Stimulated activated CD8-positive, alpha-beta memory T cell treated with anti-CD3 and anti-CD28 coated beads, Interleukin-15, amount 100 ng/mL, for 4 hours (primary cell): ENCODE measurements at places on chromosomes 2 and 18.

DNA sequence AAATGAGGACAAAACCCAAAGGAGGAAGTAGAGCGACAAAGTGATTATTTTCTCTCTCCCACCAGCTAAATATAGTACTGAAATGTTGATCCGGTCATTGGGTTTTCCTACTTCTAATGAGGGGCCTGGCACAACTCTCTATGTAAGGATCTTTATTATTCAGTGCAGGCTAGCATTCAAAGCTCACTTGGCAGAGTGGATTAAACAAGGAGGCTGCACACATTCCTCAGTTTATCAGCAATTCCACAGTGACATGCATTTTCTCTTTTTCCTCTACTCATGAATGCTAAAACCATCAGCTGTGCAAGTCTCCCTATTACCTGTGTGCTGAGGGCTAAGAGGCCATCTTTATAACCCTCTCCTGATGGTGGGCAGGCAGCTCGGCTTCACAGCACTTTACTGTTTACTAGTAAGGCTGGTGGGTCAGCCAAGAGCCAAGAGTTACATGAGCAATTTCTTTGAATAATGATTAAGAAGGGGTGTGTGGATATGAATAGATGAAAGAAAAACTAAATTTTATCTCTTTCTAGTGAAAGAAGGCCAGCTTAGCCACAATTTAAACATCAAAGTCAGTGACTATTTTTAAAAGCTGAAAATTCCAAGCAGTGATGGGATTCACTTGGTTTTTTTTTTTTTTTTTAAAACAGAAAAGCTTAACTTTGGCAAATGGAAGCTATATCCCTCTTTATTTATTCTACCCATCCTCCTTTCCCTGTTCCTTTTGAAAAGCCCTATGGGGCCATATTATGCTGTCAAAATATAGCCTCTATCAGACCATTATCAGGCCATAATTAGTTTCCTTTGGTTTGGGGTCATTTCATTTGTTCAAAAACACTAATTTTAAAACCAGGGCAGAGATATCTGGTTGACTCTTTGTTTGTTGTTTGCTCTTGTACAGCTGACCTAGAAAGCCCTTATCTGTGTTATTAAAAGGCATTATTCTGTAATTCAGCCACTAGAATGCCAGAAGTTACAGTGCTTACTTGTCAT is 111.0 kb downstream of the RBM43 start:
- no peak for DNase-seq

DNA sequence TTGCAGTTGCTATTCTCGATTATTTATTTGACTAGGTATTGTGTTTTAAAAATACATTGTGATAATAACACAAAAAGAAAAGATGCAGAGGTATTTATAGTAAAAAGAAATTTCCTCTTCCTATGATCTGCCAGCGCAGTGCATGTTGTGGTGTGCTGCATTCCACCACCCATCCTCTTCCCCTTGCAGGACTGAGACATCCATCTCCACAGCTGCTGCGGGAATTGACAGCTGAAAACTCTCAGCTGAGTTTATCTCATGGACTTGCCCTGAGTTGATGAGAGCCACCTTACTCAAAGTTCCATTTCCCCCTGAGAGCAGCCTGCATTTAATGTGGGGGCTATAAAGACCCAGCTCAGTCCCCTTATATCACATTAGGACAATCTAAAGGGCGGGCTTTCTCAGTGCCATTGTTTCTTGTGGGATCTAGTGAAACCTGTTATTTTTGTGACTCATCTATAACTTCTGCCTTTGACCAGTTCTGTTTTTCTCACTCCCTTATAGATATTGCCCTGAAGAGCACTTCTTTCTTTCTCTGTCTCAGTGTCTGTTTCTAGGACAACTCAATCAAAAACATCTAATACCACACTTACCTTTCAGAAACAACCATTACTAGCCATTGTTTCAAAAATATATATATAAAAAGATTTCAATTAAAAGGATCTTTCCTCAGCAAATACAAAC is 698.5 kb downstream of the NR4A2 start:
- no peak for DNase-seq

DNA sequence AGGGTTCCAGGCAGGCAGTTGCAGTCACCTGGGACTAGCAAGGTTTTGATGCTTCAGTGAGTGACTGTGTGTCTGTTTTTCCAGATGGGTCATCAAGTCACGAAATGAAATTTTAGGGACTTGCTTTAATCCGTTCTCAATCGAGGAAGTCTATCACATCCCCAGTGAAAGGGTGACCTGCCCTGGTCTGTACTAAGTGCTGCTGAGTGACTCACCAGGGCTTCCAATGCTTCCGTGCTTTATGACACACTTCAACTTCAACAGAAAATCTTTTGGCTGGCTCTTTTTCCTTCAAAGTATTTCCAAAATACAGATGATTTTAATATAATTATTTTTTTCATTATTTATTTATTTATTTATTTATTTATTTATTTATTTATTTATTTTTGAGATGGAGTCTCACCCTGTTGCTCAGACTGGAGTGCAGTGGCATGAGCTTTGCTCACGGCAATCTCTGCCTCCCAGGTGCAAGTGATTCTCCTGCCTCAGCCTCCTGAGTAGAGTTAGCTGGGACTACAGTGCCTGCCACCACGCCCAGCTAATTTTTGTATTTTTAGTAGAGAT is 18.4 kb downstream of the TFCP2L1 start:
- no peak for DNase-seq

DNA sequence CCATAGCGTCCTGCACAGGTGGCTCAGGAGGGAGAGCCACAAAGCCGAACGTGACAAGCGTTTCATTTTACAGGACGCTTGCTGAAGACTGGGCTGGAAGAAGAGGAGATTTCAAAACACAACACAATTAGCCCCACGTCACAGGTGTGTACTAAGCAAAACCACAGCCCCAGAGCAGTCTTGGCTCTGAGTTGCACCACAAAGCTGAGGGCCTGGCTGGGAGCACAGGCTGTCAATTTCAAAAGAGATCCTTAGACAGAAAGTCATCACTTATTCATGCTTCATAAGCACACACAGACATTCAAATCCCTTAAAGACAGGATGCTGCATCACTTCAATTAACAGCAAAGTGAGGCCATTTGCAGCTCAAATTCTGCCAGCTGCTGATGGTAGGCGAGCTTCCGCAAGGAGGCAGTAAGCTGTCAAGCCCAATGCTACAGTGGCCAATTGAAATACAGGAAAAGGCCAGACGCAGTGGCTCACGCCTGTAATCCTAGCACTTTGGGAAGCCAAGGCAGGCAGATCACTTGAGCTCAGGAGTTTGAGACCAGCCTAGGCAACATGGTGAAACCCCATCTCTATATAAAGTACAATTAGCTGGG is 79.6 kb downstream of the SKA1 start:
- DNase-seq: no peak

GRCh38 chr2:24285484-24286152 is 74.7 kb downstream of the ITSN2 start:
- no peak for DNase-seq

- no peak for DNase-seq
These were observed 18.4 kb upstream of the PTPRM start for GRCh38 chr18:7548721-7549120.

DNA sequence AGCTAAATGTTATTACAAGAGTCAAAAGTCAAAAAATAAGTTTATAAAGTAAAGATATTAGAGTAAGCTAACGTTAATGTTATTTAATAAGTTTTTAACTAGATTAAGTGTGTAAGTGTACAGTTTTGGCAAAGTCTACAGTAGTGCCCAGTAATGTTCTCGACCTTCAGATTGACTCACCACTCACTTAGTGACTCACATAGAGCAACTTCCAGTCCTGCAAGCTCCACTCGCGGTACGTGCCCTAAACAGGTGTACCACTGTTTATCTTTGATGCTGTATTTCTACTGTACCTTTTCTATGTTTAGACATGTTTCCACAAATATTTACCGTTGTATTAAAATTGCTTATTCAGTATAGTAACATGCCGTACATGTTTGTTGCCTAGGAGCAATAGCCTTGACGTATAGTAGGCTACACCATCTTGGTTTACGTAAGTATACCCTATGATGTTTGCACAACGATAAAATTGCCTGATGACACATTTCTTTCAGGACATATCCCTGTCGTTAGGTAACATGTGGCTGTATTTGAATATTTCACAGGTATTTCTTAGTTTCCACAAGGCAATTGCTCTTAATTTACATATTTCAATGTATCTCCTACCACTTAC is 1641.9 kb upstream of the PIK3C3 start:
- DNase-seq: no peak

- DNase-seq: no peak
These were observed 42.6 kb downstream of the MYO1B start for GRCh38 chr2:191287820-191288219.

DNA sequence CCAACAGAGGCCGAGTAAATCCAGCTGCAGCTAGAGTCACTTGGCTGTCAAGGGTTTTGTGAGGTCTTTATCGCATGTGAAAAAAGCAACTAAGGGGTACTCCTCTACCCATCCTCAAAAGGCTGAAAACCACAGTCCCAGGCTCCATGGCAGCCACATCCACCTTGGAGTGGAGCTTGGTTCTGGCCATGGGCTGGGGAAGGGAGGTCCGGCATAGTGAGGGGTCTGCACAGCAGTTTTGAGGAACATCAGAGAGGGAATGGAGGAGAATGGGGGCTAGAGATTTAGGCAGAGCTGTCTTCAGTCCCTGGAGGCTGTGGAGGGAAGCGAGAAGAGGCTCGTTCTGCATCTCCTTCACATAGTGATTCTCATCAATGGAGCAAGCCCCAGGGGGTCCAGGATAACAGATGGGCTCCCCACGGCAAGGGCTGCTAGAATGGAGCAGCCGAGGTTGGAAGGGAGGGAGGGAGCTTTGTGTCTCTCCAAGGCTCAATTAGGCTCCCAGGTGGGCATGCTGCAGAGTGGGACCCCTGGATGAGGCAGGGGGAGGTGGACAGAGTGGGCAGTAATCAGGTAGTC is 21.0 kb downstream of the MROH2A start:
- no peak for DNase-seq

DNA sequence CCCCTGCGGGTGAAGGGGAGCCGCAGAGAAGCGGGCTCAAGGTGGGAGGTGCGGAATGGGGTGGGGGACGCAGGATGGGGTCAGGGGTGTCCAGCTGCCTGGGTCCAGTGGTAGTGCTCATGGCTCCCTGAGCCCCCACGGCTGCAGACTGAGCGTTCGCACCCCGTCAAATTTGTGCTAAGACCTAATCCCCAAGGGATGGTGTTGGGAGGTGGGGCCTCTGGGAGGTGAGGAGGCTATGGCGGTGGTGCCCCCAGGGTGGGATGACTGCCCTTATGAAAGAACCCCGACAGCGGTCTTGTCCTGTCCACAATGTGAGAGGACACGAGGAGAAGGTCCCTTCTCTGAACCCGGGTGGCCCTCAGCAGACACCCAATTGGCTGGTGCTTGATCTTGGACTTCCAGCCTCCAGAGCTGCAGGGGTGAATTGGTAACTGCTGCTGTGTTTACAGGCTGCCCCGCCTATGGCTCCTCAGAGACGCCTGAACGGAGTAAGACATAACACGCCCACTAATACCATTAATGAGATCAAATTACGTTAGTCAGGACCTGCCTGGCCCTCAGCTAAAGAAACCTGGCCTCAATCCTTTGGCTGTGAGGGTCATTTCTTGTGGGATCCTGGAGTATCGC is 42.6 kb downstream of the PXDN start:
- DNase-seq: no peak

DNA sequence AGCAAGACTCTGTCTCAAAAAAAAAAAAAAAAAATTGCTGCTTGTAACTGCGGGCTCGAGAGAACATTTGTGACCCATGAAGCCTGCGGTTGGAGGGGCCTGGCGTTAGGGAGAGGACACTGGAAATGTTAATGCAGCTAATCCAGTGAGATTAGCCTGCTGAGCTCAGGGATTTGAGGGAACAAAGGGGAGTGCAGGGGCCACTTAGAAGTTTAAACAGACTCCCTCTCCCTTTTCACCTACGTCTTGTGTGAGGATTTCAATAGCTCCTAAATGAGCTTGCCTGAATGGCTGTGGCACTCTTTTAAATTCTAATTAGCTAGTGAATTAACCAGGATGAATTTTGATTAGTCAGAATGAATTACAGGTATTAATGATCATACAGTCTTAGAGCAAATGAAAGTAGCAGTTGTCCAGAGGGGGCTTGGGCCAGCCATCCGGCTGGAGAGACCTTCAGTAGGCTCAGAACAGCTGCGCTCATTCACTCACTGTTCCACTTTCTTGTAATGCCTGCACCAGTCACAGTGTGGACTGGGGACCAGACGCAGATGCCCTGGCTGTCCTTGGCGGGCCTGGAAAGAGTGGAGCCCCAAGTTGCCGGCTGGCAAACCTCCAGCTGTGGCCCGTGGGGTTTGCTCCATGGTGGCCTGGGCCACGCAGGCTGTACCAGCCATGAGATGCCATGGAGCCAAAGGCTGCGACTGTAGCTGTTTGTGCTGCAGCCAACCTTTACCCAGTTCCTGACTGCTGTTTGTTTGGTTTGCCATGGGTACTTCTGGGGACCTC is 20.8 kb downstream of the LDLRAD4 start:
- no peak for DNase-seq

- DNase-seq: no peak
These were observed 339.5 kb upstream of the GCFC2 start for GRCh38 chr2:76050196-76050595.

DNA sequence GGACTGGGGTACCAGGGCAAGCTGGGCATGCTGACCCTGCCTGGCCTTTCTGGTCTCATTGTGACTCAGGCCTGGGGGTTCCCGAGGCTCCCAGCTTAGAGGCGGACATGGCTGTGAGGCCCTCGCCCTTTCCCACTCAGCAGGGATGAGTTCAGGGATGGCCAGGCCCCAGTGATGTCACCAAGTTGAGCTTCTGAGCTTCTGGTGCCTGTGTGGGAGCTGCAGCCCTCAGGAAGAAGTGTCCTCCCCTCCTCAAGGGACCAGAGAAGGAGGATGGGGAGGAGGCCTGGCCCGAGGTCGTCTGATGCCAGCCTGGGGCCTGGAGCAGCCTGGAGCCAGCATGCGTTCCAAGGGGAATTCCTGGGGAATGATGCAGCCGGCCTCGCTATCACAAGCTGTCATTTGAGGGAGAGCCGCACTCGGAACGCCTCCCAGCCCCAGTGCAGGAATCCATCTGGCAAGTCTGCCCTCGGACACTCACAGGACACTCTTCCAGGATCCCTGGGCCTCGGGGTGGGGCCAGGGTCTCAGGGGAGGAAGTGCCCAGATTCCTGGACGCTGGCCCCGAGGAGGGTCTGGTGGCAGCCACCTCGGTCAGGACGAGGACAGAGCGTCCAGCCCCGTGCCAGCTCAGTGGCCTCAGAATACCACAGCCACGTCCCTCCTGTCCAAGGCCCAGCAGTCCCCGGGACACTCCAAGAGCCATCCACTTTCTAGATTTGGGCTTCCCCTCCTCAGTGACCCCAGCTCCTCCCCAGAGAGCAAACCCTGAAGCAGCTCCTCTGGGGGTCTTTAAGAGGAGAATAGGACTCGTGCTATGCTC is 61.2 kb upstream of the GPC1 start:
- no peak for DNase-seq

GRCh38 chr2:69619725-69620124 is 23.8 kb downstream of the AAK1 start:
- no peak for DNase-seq

- DNase-seq: no peak
These were observed 76.9 kb upstream of the DAPL1 start for GRCh38 chr2:158718196-158718585.

DNA sequence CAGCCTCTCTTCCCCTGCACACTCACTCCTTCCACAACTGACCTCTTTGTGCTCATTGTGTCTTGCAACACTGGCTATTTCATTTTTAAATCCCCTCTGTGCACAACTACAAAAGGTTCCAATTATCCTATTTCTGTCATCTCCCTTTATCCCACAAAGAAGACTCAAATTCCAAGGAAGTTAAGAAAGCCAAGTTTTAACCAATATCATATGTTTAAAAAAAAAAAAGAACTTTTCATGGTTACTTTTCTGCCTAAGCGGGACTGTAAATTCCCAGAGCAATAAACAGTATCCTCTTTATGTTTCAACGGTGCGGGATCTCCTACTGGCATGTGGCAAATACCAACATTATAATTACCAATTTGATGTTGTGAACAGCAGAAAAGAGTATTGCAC is 83.8 kb downstream of the DOCK10 start:
- no peak for DNase-seq
